ENCODE measurements at places on chromosomes 11 and 22.

DNA sequence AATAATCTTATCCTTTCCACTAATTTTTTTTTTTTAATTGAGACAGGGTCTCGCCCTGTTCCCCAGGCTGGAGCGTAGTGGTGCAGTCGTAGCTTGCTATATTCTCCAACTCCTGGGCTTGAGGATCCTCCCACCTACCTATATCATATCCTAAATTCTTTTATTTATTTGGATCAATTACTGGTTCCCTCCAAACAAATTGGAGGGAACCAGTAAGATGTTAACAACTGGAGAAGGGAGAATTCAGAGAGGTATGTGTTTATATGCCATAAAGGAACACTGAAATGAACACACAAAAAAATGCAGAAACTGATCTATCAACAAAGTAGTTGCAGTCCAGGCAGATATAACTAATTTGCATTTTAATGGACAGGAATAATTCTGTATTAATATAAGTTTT is 63.6 kb downstream of the ATXN10 start:
- DNase-seq = no peak

DNA sequence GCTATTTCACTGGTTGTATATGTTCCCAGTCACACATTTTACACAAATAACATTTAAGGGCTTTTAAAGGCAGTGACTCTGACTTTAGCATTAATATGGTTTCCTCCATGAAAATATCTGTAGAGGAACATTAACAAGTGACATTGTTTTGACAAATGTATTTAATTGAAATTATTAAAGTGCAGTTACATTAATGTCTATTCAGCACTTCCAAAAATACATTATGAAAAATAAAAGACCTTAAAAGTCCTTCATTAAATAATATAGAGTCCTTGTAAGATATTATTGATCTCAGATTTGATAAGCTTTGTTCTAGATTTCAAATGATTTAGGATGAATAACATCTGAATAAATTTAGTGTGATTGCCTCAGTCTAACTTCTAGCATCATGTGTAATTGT is 951.9 kb upstream of the CHORDC1 start:
- DNase-seq = no peak

DNA sequence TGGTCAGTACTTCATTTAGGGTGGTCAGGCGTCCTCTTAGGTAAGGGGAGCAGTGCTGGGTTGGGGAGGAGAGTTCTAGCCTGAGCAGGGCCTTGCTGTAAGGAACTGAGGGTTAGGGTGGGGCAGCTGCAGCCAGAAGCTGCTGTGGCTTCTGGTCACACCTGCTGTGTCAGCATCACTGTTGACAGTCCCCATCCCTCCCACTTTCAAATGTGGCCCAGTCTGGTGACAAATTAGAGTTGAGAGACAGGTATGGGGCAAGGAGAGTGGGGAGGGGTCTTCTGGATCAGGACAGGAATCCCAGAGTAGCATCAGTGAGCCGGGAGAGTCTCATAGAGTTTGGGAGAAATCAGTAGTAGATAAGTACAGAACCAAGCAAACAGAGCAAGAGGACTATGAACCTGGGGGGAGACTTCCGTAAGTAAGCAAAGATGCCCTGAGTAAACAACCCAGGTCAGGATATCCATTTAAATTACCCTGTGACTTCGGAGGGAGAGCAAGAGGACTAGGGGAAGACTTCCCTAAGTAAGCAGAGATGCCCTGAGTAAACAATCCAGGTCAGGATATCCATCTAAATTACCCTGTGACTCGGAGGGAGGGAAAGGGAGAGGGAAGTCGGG is 53.7 kb downstream of the PPP6R2 start:
- DNase-seq = no peak

- DNase-seq = no peak
Observed at GRCh38 chr11:3735827-3736226, 61.5 kb downstream of the NUP98 start.

GRCh38 chr22:42623756-42624441 is 9.2 kb upstream of the POLDIP3 start:
- no peak for DNase-seq
